ENCODE measurements at places on chromosomes 7 and 10.

DNA sequence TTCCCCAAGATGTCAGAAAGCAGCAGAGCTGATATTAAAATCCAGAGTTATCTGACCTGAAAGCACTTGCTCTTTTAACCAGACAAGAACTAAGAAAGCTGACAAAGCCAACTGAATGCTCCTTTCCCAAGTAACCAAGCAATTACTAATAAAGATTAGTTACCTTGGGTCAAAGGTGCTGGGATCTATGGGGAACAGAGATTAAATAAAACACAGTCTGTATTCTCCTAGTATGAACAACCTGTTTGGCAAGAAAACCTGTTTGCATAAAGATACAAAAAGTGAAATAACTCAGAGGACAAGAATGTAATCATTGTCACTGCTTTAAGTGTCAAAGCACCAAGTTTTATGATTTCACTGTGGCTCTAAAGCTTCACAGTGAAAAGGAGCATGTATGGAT is 35.7 kb downstream of the ITPRID1 start:
- DNase-seq, result no peak

DNA sequence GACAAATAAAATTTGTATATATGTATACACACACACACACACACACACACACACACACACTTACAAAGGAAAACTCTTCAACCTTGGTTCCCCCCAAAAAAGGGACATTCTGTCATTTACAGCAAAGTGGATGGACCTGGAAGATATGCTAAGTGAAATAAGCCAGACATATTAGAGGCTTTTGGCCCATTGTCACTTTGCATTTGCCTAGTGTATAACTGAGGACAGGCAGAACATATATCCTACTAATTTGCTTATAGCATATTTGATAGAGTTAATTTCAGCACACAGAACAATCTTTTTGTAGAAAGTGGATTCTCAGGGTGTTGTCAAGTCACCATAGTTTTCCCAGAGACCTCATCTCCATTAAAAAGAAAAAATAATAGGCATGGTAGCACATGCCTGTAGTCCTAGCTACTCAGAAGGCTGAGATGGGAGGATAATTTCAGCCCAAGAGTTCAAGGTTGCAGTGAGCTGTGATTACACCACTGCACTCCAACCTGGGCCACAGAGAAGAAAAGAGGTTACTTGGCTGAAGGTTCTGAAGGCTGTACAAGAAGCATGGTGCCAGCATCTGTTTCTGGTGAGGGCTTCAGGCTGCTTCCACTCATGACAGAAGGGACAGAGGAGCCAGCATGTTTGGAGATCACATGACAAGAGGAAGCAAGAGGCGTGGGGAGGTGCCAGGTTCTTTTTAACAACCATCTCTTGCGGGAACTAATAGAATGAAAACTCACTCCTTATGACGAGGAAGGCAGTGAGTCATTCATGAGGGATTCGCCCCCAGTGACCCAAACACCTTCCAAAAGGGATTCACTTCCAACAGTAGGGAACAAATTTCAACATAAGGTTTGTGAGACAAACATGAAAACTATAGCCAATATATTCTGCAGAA is 135.6 kb downstream of the TMEM168 start:
- DNase-seq, result no peak

DNA sequence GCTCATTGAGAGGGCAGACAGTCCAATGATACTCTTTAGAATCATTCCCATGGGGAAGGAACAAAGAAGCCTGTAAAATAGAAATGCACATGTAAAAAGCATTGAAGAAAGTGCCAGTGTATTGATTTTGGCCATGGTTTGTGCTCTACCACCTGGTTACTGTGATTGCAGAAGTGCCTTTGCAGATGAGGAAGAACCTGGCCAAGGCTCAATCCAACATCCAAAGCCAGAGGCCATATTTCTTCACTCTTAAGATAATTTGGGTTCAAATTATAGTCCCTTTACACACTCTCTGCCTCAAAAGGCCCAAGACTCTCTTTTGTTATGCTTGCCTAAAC is 122.1 kb downstream of the EGFR start:
- DNase-seq, result no peak

GRCh38 chr7:16561943-16562342 is 35.3 kb downstream of the LRRC72 start:
- no peak for DNase-seq

GRCh38 chr7:2840458-2840857 is 3.6 kb downstream of the GNA12 start:
- no peak for DNase-seq

GRCh38 chr7:122544463-122544862 is 154.5 kb downstream of the RNF133 start:
- no peak for DNase-seq

- no peak for DNase-seq
These were observed 10.2 kb downstream of the TUBGCP2 start for GRCh38 chr10:133298466-133298865.

GRCh38 chr7:55965100-55965470 is 700 bp downstream of the NIPSNAP2 start:
- no peak for DNase-seq

DNA sequence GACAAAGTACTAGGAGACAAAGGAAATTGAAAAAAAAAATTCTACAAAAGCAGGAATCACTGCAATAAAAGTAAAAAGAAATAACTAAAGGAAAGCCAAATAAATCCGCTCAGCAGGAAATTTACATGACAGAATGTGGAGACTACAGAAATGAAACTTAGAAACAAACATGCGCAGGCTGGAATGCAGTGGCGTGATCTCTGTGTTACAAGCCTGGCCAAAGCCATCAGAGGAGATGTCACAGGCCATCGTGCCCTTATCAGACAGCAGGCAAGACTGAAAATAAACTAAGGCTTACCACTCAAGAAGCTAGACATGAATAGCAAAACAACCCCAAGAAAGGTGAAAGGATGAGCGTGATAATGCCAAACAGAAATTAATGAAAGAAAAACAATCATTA is 6.3 kb upstream of the CAMK2B start:
- no peak for DNase-seq

DNA sequence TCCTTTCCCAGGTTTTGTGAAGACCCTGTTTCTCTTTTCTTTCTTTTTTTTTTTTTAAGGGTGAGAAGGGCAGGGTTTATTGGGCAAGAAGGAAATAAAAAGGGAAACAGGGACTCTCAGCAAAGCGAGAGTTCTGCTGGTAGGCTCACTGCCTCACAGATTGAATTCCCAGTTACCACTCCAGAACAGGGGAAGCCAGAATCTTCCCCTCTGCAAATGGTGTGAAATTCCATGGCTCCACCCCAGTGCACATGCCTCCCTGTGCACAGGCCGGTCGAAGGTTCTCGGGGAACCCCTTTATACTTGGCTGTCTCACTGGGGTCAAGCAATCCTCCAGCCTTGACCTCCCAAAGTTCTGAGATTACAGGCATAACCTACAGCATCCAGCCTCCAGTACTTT is 10.5 kb upstream of the GUSB start:
- no peak for DNase-seq

DNA sequence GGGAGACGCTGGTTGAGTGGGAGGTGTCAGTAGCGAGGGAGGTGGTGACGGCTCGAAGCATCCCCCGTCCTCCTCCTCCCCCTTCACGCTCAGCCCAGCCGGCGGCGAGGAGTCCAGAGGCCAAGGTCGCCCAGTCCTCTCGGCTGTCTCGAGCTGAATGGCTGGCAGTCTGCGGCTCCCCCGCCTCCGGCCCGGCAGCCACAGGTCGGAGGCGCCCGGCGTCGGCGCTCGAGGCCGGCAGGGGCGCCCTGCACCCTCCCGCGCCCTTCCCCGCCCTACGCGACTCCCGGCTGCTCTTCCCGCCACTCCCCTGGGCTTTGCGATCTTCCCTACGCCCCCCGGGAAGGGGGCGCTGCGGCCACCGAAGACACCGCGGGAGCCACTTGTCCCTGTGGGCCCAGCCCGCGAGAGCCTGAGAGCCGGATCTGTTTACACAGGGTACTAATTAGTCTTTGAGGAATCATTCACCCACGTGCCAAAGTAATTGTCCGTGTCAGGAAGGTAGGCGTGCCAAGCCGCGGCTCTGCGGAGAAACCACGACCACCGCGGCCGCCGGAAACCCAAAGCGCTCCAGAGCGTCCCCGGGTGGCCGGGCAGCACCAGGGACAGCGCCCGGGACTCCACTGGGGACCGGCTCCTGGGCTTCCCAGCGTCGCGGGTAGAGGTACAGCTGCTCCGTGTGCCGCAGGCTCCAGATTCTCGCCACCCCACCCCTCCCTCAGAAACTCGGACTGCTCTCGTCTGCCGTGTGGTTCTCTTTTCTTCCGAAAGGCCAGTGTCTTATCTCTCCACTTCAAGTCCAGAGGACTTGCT is at the start of gene NXPH1:
Gene NXPH1, plus strand, starts transcription at position 133 of the 813 bp plus-strand sequence.
- no peak for DNase-seq

DNA sequence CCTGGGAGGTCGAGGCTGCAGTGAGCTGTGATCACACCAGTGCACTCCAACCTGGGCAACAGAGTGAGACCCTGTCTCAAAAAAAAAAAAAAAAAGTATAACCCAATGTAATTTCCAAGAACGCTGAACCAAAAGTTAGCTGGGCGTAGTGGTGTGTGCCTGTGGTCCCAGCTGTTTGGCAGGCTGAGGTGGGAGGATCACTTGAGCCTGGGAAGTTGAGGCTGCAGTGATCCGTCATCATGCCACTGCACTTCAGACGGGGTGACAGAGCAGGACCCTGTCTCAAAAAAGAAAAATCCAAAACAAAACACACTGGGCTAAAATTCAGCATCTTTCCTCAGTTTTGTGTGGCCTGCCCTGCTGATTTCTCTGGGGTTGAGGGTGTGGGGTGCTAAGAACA is 21.1 kb downstream of the HNRNPA2B1 start:
- no peak for DNase-seq

GRCh38 chr10:49615721-49616120 is 1.9 kb downstream of the CHAT start:
- DNase-seq, result no peak

DNA sequence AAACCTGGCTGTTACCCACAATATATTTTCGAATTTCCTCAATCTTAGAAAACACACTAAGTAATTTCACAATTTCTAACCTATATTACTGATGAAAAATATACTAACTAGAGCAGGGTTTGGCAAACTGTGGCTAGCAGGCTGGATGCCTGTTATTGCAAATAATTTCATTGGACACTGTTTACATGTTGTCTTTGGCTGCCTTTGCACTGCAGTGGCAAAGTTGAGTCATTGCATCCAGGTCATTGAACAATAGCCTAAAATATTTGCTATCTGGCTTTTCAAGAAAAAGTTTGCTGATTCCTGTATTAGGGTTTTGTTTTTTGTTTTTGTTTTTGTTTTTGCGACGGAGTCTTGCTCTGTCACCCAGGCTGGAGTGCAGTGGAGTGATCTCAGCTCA is 47.2 kb downstream of the KIF11 start:
- DNase-seq, result no peak

DNA sequence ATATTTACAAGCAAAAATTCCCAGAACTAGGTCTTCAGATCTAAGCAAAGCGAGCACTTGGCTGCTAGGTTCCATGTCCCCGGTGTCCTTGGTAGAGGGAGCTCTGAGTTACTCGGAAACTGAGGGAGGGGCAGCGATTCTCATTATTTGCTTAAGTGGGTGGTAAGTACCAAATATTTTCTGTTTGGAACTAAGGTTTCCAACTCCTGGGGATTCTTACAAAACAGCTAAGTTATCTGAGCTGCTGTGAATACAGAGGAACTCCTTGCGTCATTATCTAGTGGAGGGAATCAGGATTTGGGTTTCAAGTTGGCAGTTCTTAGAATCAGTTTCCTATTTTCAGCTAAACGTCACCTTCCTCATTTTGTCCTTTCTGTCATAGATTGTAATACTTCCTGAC is 76.8 kb upstream of the IKZF1 start:
- no peak for DNase-seq

DNA sequence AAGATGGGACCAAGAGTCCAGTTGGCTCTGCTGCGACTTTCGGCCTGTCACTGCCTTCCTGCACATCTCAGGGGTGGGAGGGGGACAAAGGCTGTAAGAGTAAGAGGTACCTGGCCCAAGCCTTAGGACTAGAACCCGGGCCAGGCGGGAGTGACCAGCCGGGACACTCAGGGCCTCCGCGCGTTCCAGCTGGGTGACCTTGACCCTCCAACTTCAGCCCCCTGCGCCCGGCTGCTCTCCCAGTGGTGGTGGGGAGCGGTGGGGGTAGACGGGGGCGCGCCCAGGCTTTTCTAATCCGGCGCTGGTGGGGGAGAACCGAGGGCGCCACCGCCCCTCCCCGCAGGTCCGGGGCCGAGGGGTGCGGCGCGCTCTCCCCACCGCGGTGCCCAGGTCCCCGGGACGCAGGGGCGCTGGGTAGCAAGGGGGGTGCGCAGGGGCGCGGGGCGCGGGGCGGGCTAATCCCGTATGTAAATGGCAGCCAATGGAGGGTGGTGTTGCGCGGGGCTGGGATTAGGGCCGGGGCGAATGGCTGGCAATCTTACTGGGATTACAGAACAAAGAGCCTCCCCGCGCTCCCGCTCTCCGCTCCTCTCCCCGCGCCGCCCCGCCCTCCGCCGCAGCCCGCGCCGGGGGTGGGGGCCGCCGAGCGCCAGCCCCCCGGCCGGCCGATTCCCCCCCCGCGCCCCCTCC is at the start of gene GTF2IRD1:
Gene GTF2IRD1, plus strand, starts transcription at position 585 of the 690 bp plus-strand sequence. CDS start 54,175 bp downstream, outside the sequence.
- DNase-seq, result no peak

- no peak for DNase-seq
These were observed 14.7 kb upstream of the CAMK2G start for GRCh38 chr10:73889014-73889413.

- no peak for DNase-seq
These were observed 666 bp upstream of the MAP3K8 start for GRCh38 chr10:30433306-30433729.

DNA sequence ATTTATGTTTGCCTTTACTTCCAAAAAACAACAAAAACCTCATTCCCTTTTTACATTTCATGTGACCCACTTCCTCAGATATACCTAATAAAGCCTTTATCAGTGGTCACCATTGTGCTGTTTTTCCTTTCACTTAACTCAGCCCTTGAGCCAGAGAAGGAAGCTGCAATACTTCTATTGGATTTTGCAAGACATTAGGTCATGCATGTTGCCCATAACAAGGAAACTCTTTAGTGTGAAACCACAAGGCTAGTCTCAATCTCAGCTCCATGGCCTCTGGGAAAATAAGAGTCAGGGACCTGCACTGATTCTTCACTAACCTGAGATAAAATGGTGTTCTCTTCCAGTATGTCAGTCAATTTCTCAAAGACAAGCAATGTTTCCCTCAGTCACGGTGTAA is 27.8 kb downstream of the STEAP4 start:
- DNase-seq, result no peak

- no peak for DNase-seq
These were observed 116.3 kb upstream of the GDF10 start for GRCh38 chr10:47183704-47184041.

- no peak for DNase-seq
These were observed 63.3 kb upstream of the PRKG1 start for GRCh38 chr10:51010977-51011376.

GRCh38 chr7:14850039-14850438 is 52.5 kb downstream of the DGKB start:
- no peak for DNase-seq
